Activated CD8-positive, alpha-beta T cell treated with anti-CD3 and anti-CD28 coated beads, Interleukin-2, amount 10 ng/mL, durations not matched to agents 7 days and 5 days (primary cell): ENCODE measurements at places on chromosomes 4 and X.

DNA sequence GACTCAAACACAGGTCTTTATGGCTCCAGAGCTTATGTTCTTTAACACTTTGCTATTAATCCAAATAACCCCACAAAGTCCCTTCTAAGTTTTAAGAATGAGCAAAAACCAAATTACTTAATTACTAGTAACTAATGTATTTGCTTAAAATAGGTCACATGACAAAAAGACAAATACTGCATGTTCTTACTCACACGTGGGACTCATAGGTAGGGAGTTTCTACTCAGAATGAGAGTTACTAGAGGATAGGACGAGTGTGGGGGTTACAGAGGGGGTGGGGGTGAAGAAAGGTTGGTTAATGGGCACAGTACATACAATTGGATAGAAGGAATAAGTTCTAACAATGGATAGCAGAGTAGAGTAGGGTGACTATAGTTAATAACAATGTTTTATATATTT is 5.8 kb downstream of the RPS6KA3 start:
- DNase-seq = no peak

DNA sequence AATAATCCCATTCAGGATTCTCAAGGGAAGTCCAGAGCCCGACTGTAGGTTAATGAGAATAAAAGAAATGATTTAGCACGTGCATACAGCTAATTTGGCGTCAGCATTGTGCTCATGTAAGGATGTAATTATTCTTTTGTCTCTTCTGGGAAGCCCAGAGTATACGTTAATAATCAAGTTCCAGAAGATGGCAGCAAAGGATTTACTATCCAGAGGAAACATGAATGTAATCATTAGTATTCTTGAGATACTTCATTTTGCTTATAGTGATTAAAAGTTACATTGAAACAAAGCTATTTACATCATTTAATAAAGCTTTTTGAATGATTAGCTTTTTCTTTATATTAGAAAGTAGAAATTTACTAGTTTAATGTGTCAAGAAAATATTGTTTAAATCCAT is 27.1 kb upstream of the MAP9 start:
- DNase-seq = no peak

GRCh38 chr4:122285285-122285684 is 93.5 kb upstream of the ADAD1 start:
- DNase-seq = no peak

- no peak for DNase-seq
Measured at GRCh38 chr4:114038762-114039387, 59.4 kb upstream of the ARSJ start.

DNA sequence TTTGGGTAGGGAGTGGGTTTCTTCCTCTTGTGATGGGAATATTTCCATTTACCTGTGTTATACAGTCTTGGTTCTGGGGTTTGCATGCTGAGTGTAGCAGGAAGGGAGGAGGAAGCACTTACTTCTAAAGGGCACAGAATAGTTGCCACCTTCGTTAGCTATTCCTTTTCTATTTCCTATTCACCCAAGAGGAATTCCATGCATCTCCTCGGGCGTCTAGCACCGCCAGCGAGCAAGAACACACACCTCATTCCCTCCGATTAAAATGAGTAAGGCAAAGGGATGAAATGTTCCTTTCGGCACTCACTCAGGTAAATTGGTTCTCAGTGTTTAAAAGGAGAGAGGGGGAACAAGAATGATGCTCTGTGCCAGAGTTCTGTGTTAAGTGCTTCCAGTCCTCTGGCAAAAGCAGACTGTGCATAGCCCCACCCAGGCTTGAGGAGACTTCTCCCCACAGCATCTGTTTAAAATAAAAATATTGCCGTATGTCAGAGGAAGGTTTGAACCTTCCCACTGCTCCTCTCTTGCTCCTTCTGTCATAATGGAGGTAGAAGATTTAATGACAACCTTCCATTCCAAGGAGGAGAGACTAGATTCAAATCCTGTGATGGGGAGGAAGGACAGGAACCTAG is 351.4 kb downstream of the PTTG2 start:
- no peak for DNase-seq

DNA sequence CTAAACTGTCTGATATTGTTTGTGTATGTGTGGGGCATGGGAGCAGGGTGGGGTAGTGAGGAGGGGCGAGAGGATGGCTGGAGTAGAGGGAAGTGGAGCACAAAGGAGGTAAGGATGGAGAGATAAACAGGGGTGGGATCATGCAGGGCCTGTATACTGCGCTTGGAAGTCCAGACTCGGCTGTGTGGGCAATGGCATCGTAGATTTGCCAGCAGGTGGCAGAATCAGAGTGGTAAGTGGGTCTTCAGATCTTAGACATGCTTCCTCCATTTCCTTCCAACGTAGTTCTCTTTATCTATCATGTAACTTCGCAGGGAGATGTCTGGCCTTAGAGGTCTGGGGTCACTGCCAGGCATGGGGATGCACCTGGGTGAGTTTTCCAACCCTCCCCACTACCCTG is 155.5 kb downstream of the PDGFRA start:
- DNase-seq = peak; percentile 28

DNA sequence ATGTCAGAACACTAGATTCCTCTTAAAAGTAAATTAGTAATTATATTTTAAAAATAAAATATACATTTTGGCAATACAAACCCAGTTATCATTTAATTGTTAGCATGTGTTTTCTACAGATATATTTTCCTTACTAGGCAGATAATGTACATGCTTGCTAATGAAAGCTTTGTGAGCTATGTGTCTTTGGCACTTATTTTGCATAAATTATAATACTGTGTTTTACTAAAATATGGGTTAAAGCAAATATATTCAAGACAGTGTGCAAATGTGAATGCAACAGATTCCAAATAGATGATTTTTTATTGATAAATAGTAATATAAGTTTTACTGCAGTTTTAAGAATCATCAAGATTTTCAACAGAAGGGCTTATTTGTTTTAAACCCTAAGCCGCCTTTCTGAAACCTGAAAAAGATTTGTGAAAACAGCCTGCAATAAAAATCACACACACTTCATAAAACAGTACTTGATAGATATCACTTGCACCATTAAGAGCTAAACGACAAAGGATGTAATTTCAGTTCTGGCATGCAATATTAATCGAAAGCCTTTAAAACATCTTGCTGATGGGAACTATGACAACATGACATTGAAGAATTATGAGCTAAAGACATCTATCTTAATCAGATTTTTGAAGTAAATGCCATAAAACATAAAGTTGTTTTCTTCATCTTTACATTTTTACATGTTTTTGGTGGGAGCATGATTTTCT is 333.3 kb downstream of the DCTD start:
- DNase-seq = no peak

- no peak for DNase-seq
Measured at GRCh38 chrX:150212672-150213480, 150.2 kb upstream of the MAMLD1 start.

GRCh38 chrX:108332281-108332680 is 105.9 kb downstream of the COL4A6 start:
- no peak for DNase-seq

GRCh38 chrX:94216738-94217137 is 542.7 kb downstream of the FAM133A start:
- no peak for DNase-seq
